Kidney (tissue), 22 donors: ENCODE measurements at places on chromosomes 11 and 22. TPM values are rescaled to one million over a fixed set of nuclear protein-coding genes. Genes with fewer than 3 reads are reported as not detected.
A peak's percentile ranks its signal among the peaks of the same experiment; 100 is the strongest.

DNA sequence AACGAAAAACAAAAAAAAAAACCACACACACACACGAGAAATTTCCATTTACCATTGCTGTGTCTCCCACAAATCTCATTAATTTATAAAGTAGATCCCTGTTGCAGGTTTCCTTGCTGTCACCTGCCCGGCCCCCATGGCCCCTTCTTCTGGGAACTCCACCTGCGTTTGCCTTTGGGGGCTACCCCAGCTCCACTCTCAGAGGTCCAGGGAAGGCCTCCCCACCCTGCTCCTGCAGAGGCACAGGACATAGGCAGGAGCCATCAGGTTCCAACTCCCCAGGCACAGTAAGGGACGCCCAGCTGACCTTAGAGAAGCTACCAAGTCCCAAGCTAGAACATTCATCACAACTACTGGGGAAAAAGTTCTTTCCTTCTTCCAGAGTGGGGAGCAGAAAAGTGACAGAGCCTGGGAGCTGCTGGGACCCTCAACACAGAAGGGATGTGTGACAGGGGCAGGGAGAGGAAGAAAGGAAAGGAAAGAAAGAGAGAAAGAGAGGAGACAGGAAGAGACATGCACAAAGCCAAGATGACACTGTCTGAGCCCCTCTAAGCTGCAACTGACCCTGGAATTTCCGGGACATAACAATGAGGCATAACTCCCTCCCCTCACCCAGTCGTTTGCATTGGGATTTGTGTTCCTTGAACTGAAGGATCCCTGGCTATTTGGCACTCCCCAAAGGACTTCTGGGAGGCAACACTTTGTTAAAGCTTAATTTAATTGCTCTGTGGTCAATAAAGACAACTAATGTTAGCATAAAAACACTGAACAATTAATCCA is 175.7 kb downstream of the SHANK2 start:
- H3K27me3 ChIP-seq = no peaks in the 10 kb centered on the region
- H3K27ac ChIP-seq = no peak overlapping the region
- no peak overlapping the region for H3K4me3 ChIP-seq
- no peak for DNase-seq
- H3K36me3 ChIP-seq = no peaks in the 10 kb centered on the region

GRCh38 chr22:21866833-21867527 is 465 bp downstream of the MAPK1 start:
- no peaks in the 10 kb centered on the region for H3K36me3 ChIP-seq
- peak overlapping the region; percentile 72 for H3K27ac ChIP-seq
- peaks cover 11% of the 10 kb centered on the region for H3K4me1 ChIP-seq

- no peak for DNase-seq
- no peak overlapping the region for H3K27ac ChIP-seq
- H3K36me3 ChIP-seq = peaks cover 11% of the 10 kb centered on the region
Observed at GRCh38 chr11:117171404-117172061, 7.0 kb upstream of the SIDT2 start.

- no peaks in the 10 kb centered on the region for H3K4me1 ChIP-seq
- no peak overlapping the region for H3K4me3 ChIP-seq
- DNase-seq = peak; percentile 77
- peaks cover 2% of the 10 kb centered on the region for H3K27me3 ChIP-seq
Observed at GRCh38 chr11:124070915-124071622, 29.9 kb upstream of the OR10G7 start.

- no peak overlapping the region for H3K27ac ChIP-seq
- no peak overlapping the region for H3K4me3 ChIP-seq
- H3K27me3 ChIP-seq = no peaks in the 10 kb centered on the region
- DNase-seq = no peak
Observed at GRCh38 chr22:17974703-17975372, 49.5 kb downstream of the MICAL3 start.

GRCh38 chr22:32842486-32842885 is 41.0 kb downstream of the TIMP3 start:
- DNase-seq = no peak
- H3K27me3 ChIP-seq = no peaks in the 10 kb centered on the region
- H3K27ac ChIP-seq = no peak overlapping the region
- no peak overlapping the region for H3K4me3 ChIP-seq

GRCh38 chr22:24145446-24146193 is 35.7 kb upstream of the SUSD2 start:
- no peaks in the 10 kb centered on the region for H3K36me3 ChIP-seq
- H3K4me1 ChIP-seq = peaks cover 42% of the 10 kb centered on the region
- H3K27ac ChIP-seq = peak overlapping the region; percentile 74
- H3K27me3 ChIP-seq = no peaks in the 10 kb centered on the region
- no peak for DNase-seq

DNA sequence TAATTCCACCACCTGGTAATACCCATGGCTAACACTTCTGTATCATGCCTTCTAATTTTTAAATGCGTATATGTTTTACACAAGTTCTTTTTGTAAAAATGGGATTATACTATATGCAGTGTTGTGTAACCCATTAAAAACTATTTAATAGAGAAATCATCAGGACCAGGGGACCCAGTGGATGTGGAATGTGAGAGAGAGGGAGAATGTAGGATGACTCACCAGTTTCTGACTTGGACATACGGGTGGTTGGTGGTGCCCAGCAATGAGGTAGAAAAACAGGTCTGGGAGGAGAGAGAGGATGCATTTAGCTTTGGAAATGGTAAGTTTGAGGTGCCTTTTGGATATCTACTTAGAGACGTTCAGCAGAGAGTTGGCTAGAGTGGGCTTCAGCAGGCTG is 112.0 kb upstream of the TBCEL start:
- DNase-seq = no peak
- H3K27ac ChIP-seq = no peak overlapping the region
- no peak overlapping the region for H3K4me3 ChIP-seq
- no peaks in the 10 kb centered on the region for H3K36me3 ChIP-seq
- no peaks in the 10 kb centered on the region for H3K4me1 ChIP-seq

GRCh38 chr11:126088999-126089398 is 26.3 kb upstream of the CDON start:
- no peaks in the 10 kb centered on the region for H3K27me3 ChIP-seq
- no peaks in the 10 kb centered on the region for H3K36me3 ChIP-seq
- no peak overlapping the region for H3K4me3 ChIP-seq
- DNase-seq = no peak
- no peak overlapping the region for H3K27ac ChIP-seq

GRCh38 chr11:31487848-31488247 is 21.6 kb downstream of the IMMP1L start:
- H3K36me3 ChIP-seq = no peaks in the 10 kb centered on the region
- no peak for DNase-seq
- H3K4me1 ChIP-seq = peaks cover 4% of the 10 kb centered on the region
- H3K27me3 ChIP-seq = no peaks in the 10 kb centered on the region
- no peak overlapping the region for H3K4me3 ChIP-seq
- no peak overlapping the region for H3K27ac ChIP-seq

DNA sequence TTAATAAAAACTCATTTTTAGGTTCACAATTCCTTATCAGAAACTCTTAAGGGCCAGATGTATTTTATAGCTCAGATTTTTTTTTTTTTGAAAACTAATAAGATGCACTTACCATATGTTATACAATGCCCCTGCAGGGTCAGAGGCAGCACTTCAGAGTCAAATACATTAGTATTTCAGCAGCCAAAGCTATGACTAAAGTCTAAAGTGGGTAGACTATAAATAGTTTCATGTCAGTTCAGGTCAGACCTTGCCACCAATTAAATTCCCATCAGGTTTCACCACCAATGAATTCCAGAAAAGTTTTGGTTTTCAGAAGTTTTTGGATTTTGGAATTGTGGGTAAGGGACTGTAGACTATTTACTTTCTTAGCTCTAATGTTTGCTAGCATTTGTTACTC is 75.9 kb downstream of the FAM83F start:
- no peaks in the 10 kb centered on the region for H3K36me3 ChIP-seq
- H3K4me3 ChIP-seq = no peak overlapping the region
- no peaks in the 10 kb centered on the region for H3K27me3 ChIP-seq
- H3K4me1 ChIP-seq = no peaks in the 10 kb centered on the region

DNA sequence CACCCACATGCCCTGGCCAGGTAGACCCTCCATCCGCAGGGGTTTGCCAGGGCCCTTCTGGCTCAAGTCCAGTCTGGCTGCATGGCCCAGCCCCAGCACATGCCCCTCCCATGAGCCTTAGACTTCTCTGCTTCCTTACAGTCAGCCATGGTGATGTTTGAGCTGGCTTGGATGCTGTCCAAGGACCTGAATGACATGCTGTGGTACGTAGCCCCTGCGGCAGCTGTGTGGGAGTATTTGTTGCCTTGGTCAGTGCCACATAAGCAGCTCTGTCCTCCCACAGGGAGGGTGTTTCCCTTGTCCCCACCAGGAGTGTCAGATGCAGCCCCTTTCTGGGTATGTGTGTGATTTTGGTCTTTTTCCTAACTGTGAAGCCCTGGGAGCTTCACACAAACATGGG is 17.5 kb downstream of the CDC45 start:
- H3K36me3 ChIP-seq = no peaks in the 10 kb centered on the region
- no peak overlapping the region for H3K27ac ChIP-seq
- no peak overlapping the region for H3K4me3 ChIP-seq
- H3K4me1 ChIP-seq = no peaks in the 10 kb centered on the region

GRCh38 chr11:31254415-31254814 is 115.1 kb downstream of the DCDC1 start:
- no peak for DNase-seq
- no peak overlapping the region for H3K4me3 ChIP-seq
- no peaks in the 10 kb centered on the region for H3K27me3 ChIP-seq

GRCh38 chr11:122832721-122833470 is 5.4 kb upstream of the CRTAM start:
- no peak overlapping the region for H3K4me3 ChIP-seq
- no peaks in the 10 kb centered on the region for H3K27me3 ChIP-seq
- no peak overlapping the region for H3K27ac ChIP-seq
- no peaks in the 10 kb centered on the region for H3K4me1 ChIP-seq
- no peak for DNase-seq

DNA sequence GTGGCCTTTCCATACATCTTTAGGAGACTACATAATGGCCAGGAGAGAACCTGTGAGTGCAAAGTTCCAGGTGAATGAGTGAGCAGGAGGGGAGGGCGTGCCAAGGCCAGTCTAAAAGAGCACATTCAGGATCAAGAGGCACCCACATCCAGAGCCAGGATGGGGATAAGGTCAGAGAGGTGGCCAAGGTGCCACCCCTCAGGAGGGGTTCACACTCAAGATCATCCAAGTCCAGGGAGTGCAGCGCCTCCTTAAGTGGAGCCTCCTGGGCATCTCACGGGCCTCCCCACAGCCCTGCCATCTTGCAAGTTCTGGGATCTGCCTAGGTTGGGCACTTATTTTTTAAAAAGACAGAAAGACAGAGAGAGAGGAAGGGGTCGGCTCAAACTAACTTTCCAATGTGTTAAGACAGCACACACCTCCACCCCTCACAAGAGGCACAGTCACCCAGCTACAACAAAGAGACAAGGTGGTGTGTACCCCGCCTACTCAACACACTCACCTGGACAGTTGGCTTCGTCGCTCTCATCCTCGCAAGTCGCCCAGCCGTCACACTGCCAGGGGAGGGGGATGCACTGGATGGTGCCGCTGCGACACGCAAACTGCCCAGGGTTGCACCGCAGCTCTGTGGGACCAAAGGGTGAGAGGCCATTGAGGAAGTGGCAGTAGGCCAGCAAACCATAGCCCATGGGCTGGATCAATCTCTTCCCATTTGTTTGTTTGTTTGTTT is 33.2 kb downstream of the DGCR2 start:
- no peaks in the 10 kb centered on the region for H3K27me3 ChIP-seq
- H3K4me3 ChIP-seq = no peak overlapping the region
- no peak overlapping the region for H3K27ac ChIP-seq
- DNase-seq = no peak

DNA sequence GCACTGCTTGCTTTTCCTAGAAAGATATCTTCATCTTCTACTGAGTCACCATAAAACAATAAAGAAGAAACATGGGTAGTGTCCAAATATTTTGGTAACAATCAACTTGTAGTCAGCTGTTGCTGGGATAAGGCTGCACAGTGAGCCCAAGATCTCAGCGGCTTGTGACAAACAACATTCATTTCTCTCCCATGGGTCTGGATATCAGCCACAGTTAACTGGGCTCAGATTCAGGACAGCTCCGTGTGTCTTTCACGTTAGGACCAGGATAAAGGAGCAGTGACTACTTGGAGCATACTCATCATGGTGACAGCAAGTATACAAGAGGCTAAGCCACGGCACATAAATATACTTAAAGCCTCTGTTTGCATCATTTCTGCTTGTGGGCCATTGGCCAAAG is 27.9 kb upstream of the GRK3 start:
- no peak for DNase-seq
- H3K4me3 ChIP-seq = no peak overlapping the region
- no peaks in the 10 kb centered on the region for H3K27me3 ChIP-seq
- H3K27ac ChIP-seq = no peak overlapping the region
- H3K36me3 ChIP-seq = no peaks in the 10 kb centered on the region

DNA sequence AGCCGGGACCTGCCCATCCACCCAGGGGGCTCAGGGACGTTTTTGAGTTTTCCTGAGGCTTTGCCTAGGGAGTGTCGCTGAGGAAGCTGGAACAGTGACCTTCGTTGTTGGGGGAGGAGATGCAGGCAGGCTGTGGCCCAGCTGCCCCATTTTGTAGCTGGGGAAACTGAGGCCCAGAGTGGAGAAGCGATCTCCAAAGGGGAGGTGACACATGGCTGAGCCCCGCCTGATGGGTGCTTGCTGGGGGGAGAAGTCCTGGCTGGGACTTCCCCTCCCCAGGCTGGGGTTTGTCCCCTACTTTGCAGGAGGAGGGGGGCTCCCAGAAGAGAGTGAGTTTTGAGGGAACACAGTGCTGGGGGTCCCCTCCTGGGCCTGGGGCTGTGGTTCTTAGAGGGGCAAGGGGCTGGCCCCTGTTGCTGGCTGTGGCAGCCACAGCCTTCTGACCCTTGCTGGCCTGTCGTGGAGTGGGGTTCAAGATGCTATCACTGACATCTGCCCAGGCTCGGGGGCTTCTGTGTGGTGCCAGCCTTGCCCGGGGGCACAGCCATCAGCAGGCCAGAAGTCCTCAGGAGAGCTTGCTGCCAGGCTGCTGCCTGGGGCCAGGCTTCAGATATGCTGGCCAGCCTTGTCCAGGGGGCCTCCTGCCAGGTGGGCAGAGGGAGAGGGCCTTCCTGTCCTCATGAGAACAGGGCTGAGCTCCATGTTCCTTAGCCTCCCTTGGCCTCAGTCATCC is 21.4 kb downstream of the KCNQ1 start:
- H3K36me3 ChIP-seq = no peaks in the 10 kb centered on the region
- peak overlapping the region; percentile 91 for H3K27ac ChIP-seq
- no peak overlapping the region for H3K4me3 ChIP-seq

GRCh38 chr11:18853086-18853720 is 61.6 kb upstream of the PTPN5 start:
- no peak for DNase-seq
- no peak overlapping the region for H3K4me3 ChIP-seq
- no peak overlapping the region for H3K27ac ChIP-seq
- no peaks in the 10 kb centered on the region for H3K4me1 ChIP-seq
- H3K36me3 ChIP-seq = no peaks in the 10 kb centered on the region

- no peaks in the 10 kb centered on the region for H3K27me3 ChIP-seq
- no peak overlapping the region for H3K27ac ChIP-seq
- H3K36me3 ChIP-seq = peaks cover 6% of the 10 kb centered on the region
- peak; percentile 8 for DNase-seq
- no peak overlapping the region for H3K4me3 ChIP-seq
Observed at GRCh38 chr22:17606496-17606895, 22.1 kb downstream of the ATP6V1E1 start.

- peaks cover 13% of the 10 kb centered on the region for H3K4me1 ChIP-seq
- H3K27me3 ChIP-seq = no peaks in the 10 kb centered on the region
- no peaks in the 10 kb centered on the region for H3K36me3 ChIP-seq
- peak overlapping the region; percentile 64 for H3K4me3 ChIP-seq
- DNase-seq = peak; percentile 89
Observed at GRCh38 chr11:72041364-72042063, 38.8 kb downstream of the NUMA1 start.

OMP gene
- 1.8 TPM for total RNA-seq

SFI1 gene
- total RNA-seq = 48.2 TPM

CRYBB2 gene
- total RNA-seq = not detected

RRAS2 gene
- total RNA-seq = 33.2 TPM

DHCR7 gene
- total RNA-seq = 17.8 TPM

PKNOX2 gene
- total RNA-seq = 6.0 TPM

TNNI2 gene
- 1.3 TPM for total RNA-seq
